Pancreas (tissue), 10 donors: ENCODE measurements at places on chromosomes 5 and 9. TPM values are rescaled to one million over a fixed set of nuclear protein-coding genes. Genes with fewer than 3 reads are reported as not detected.
A peak's percentile ranks its signal among the peaks of the same experiment; 100 is the strongest.

The SLC36A1 gene
- 11.3 TPM for total RNA-seq

GRCh38 chr5:100950985-100951384, 47.9 kb upstream of the ST8SIA4 start:
- H3K36me3 ChIP-seq: no peaks in the 10 kb centered on the region
- H3K27ac ChIP-seq: no peak overlapping the region
- H3K4me3 ChIP-seq: no peak overlapping the region
- no peaks in the 10 kb centered on the region for H3K27me3 ChIP-seq

The TMEM203 gene
- 10.5 TPM for total RNA-seq

DNA sequence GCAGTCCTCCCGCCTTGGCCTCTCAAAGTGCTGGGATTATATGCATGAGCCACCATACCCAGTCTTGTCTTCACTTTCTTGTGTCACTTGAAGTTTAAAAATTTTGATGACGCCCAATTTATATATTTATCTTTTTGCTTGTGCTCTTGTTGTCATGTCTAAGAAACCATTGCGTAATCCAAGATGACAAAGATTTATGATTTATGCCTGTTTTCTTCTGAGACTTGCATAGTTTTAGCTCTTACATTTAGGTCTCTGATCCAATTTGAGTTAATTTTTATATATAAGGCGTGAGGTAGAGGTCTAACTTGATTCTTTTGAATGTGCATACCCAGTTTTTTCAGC, 18.6 kb downstream of the ANKHD1 start:
- H3K27ac ChIP-seq: no peak overlapping the region
- H3K4me3 ChIP-seq: no peak overlapping the region
- no peaks in the 10 kb centered on the region for H3K36me3 ChIP-seq
- H3K4me1 ChIP-seq: peaks cover 8% of the 10 kb centered on the region

DNA sequence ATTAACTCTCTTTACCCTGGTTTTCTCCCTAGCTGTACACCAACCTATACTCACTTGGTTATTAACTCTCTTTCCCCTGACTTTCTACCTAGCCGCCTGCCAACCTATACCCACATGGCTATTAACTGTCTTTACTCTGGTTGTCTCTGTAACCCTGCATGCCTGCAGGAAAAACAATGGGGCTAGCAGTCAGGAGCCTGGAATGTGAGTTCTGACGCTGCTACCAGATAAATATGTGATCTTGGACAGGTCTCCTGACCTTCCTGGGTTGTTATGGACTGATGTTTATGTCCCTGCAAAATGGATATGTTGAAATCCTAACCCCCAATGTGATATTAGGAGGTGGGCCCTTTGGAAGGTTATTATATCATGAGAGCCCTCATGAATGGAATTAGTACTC, 119.2 kb downstream of the SMARCA2 start:
- no peaks in the 10 kb centered on the region for H3K27me3 ChIP-seq
- H3K36me3 ChIP-seq: no peaks in the 10 kb centered on the region
- no peak overlapping the region for H3K27ac ChIP-seq
- no peak overlapping the region for H3K4me3 ChIP-seq

- H3K27me3 ChIP-seq: no peaks in the 10 kb centered on the region
- H3K27ac ChIP-seq: no peak overlapping the region
- H3K4me1 ChIP-seq: no peaks in the 10 kb centered on the region
- H3K4me3 ChIP-seq: no peak overlapping the region
- DNase-seq: no peak
Observed at GRCh38 chr5:83401122-83401731, 70.3 kb upstream of the VCAN start.

GRCh38 chr9:111599955-111600343, 502 bp upstream of the PTGR1 start:
- no peaks in the 10 kb centered on the region for H3K4me1 ChIP-seq
- DNase-seq: peak; percentile 25
- no peaks in the 10 kb centered on the region for H3K27me3 ChIP-seq
- H3K4me3 ChIP-seq: peak overlapping the region; percentile 59
- no peaks in the 10 kb centered on the region for H3K36me3 ChIP-seq
- peak overlapping the region; percentile 83 for H3K27ac ChIP-seq

DNA sequence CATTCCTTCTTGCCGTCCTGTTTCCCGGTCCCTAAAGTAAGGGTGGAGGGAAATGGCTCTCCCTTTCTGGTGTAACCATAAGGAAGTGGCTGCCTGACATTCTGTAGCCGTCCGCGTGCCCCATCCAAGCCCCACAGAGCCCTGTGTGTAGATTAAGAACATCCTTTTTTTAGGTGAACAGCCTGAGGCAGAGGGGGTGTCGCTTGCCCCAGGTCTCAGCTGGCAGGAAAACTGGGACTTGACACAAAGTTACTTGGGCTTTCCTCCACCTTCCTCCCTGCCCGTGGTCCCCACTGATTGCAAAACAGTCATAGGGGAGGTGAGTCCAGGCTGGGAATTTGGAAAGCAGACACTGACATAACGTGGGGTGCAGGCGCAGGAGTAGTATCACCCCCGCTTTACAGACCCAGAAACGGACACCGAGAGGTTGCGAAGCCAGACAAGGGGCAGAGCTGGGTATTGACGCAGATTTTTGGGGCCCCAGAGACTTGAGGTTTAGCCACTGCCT, 22.8 kb downstream of the C9orf50 start:
- H3K27me3 ChIP-seq: no peaks in the 10 kb centered on the region
- no peaks in the 10 kb centered on the region for H3K4me1 ChIP-seq
- H3K36me3 ChIP-seq: no peaks in the 10 kb centered on the region
- H3K4me3 ChIP-seq: no peak overlapping the region
- H3K27ac ChIP-seq: no peak overlapping the region

GRCh38 chr5:29261213-29261612, 1932.3 kb upstream of the CDH6 start:
- no peaks in the 10 kb centered on the region for H3K27me3 ChIP-seq
- no peak for DNase-seq
- H3K4me1 ChIP-seq: no peaks in the 10 kb centered on the region
- no peak overlapping the region for H3K4me3 ChIP-seq

The RARS1 gene
- total RNA-seq: 38.6 TPM

The KCNV2 gene
- not detected for total RNA-seq

DNA sequence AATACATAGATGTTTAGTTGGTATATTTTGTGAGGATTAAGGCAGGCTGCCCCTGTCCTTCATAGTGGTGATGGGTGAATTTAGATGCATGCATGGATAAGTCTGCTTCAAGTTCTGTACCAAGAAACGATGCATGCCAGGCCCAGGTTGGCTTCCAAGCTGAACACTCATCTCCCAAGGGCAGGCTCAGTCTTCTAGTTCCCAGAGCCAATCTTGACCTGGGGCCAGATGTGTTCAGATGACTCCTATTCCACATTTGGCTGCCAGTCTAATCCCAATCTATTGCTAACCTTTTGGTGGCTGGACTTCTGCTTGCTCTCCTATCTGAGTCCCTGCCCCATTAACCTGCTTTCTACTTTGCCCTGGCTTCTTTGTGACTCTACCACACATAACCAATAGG, 18.5 kb upstream of the SNAPC3 start:
- no peak overlapping the region for H3K4me3 ChIP-seq
- H3K36me3 ChIP-seq: no peaks in the 10 kb centered on the region
- H3K4me1 ChIP-seq: no peaks in the 10 kb centered on the region
- no peak overlapping the region for H3K27ac ChIP-seq
- DNase-seq: no peak

- no peak overlapping the region for H3K27ac ChIP-seq
- H3K27me3 ChIP-seq: no peaks in the 10 kb centered on the region
- H3K36me3 ChIP-seq: no peaks in the 10 kb centered on the region
- H3K4me1 ChIP-seq: no peaks in the 10 kb centered on the region
Observed at GRCh38 chr5:178460174-178460573, 130.0 kb downstream of the COL23A1 start.

The SCGB3A2 gene
- total RNA-seq: not detected
